ENCODE measurements at places on chromosomes 4 and X.

DNA sequence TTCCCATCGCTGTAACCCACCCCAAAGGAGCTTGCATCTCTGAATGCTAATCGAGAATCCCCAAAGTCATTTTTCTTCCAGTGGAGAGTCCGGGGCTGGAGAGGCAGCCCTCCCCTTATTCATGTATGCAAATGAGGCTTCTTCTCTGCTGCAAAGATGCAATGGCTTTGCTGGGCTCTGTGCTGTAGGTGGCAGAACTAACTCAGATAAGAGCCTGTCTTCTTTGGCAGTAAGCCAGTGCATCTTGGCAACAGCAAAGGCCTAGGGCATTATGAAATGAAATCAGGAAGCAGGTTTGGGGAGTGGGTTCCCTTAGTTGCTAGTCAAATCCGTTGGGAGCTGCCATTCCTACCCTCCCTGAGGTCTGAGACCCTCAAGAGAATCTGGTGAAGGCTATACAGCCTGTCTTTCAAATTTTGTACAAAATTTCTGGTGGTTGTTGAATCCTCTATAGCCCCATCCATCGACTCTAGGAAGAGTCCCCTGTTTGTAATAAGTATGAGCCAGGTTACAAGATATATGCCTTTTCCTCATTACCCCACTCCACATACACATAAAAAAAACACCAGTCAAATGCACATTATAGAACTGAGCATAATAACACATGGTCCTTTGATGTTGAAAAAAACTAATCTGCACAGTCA, 290.6 kb upstream of the TAPT1 start:
- no peak for DNase-seq

GRCh38 chr4:154004016-154004415, 215.1 kb upstream of the SFRP2 start:
- DNase-seq = no peak

DNA sequence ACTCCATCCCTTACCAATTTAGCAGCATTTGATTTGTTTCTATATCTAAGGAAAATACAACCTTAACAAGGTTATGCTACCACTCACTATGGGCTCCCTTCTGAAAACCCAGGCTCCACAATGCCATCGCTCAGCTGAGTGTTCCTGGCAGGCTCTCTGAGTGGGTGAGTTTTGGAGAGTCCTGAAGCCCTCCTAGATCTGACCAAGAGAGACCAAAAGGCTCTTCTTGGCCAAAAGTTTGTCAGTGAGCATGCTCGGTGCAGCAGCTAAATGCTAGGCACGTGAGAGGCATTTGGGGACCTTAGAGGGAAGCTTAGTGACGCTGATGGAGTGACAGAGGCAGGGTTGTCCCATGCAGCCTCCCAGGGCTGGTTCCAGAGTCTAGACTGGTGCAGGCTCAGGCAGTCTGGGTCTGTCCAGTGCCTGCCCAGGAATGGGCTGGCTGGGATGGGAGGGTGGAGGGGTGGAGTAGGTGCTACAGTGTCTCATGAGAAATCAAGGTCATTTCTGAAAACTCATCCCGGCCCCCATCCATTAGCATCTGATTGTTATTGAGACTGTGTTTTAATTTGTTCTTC, 346.8 kb downstream of the NR3C2 start:
- DNase-seq = no peak

DNA sequence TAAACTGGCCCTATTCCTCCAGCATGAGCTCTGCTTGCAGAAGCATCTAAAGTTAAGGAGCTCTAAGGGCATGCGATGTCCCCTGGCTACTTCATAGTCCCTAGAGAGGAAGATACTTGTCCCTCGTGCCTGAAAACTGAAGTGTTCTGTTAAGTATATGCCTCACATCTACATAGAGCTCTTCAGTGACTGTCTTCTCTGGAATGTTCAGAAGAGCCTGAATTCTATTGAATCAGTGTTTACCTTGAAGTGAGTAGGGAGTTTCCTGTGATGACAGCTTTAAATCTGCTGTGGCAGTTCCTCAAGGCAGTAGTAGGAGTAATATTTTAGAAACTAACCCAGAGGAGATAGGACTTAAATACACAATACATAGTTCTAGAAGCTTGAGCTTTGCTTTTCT, 111.2 kb downstream of the ZNF518B start:
- DNase-seq = no peak

- DNase-seq = no peak
These were observed 233.9 kb downstream of the CHIC2 start for GRCh38 chr4:53830511-53830910.

GRCh38 chr4:42643685-42644084, 13.2 kb downstream of the ATP8A1 start:
- DNase-seq = no peak

DNA sequence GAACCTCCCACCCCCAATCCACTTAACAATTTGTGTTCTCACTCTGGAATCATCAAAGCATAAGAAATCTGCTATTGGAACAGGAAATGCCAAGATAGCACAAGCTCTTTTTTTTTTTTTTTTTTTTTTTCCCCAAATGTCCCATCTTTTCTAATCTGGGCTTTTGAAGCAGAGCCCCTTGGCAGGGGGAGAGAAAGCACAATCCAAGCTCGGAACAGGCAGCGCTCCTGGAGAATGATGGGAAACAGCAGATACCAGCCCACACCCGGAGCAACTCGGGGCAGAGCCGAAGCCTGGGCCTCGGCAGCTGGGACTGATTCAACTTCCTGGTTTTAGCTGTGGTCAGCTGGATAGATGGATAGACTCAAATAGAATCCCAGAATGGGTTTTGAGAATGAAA, 235.1 kb downstream of the QDPR start:
- DNase-seq = no peak

DNA sequence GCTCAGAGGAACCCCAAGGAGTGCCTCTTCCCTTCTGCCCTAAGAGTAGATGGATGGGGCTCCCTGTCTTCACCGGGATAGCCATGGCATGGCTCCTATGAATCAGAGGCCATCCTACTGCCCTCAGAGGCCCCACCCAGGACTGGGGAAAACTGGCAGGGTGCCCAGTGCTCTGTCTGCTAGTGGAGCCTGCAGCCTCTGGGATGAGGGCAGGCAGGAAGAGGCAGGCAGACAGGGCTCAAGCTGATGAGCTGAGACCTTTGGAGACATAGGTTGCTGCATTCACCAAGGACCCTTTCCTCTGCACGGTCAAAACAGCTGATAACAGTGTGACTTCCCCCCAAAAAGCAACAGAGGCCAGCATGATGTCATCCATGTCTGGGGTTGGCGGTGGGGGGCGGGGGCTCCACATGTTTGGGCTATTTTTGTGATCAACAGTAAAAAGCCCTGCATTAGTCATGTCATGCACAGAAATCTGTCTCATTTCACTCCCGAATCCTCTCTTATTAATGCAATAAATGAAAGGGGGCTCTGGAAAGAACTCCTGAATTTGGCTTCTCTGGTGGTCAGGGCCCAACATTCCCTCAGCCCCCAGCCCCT, 207.6 kb upstream of the MAMLD1 start:
- no peak for DNase-seq

DNA sequence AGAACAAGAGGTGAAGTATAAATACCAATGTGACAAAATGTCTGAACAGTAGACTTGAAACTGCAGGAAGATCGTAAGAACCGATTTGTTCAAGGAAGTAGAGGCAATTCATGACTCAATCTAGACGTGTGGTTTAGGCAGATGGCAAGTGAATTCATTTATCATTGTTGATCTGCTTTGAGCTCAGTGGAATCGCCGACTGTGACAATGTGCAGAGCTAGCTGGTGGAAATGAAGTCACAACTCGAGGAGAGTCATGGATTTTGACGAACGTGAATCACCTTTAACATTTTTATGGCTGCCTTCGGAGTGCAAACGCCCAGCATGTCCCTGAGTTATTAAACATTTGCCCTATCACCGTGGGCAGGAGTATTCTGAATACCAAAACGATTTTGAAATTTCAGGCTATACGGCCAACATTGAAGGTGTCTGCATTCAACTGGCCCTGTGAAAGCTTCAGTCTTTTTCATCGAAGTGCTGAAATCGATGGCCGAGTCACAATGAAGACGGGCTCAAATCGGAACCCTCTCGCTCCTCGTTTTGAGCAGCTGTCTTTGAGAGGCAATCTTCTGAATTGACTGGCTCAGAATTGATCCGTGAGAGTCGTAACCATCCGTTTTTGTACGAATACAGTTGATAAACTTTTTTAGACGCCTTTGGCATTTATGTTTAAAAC, 689 bp upstream of the OGT start:
- DNase-seq = peak; percentile 86

DNA sequence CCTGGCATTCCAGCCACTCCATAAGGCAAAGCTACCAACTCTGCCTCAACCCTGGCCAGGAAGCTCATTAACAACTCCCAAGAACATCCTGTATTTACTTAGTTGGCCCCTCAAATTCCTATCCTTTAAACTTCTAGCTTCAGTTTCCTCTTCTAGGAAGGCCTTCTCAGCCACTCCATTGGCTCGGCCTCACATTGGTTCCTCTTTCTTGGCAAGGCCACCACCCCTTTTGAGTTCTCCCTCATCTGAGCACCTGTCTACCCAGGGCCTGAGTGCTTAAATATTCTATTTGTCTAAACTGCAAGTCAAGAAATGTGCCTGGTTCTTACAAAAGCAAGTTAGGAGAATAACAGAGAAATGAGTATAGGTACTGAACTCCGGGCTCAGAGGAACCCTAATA, 10.0 kb downstream of the SMC1A start:
- no peak for DNase-seq

DNA sequence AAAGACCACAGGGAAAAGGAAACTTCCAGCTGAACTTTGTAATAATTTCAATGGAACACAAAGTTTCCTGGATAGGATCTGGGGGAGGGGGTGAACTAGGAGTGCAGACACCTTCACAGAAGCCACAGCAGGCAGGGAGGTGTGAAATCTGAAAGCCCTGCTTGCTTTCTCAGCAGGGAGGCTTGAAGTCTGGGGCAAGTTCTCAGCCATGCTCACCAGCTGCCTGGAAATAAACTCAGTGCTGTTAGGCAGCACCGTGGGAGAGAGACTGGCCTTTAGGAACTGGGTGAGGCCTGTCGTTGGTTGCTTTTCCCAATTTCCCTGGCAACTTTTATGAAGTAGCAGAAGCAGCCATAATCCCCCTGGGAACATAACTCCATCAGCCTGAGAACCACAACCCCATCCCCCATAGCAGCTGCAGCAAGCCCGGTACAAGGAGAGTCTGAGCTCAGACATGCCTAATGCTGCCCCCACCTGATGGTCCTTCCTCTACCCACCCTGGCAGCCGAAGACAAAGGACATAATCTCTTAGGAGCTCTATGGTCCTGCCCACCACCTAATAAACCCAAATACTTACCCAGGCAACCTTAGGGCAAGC, 39.2 kb upstream of the NMU start:
- no peak for DNase-seq

- DNase-seq = no peak
These were observed 121.3 kb upstream of the WDR17 start for GRCh38 chr4:175944126-175944910.

GRCh38 chrX:155263854-155264628, at the start of gene RAB39B:
Gene RAB39B (minus strand): TSS chrX:155264491. CDS start chrX:155264288, 203 bp downstream.
- peak; percentile 79 for DNase-seq

GRCh38 chr4:113646442-113646822, 115.1 kb downstream of the CAMK2D start:
- no peak for DNase-seq

DNA sequence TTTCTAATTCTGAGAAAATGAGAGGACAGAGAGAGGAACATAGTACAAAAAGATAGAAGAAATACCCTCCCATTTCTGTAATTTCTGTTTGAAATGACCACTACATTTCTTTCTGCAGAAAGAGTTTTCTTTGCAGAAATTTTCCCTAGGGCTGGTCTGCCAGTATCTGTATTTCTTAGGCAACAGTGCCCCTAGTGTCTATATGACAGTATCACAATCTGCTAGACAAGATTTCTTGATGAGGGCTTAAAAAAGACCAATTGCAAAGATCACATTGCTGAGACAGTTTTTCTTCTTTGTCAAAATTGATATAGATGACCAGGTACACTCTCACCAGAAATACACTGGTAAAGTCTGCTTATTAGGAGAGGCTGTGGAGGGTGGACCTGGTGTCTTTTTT, 81.0 kb upstream of the ZDHHC15 start:
- DNase-seq = peak; percentile 41

GRCh38 chr4:133316909-133317308, 167.8 kb downstream of the PCDH10 start:
- DNase-seq = no peak

- no peak for DNase-seq
These were observed 76.3 kb upstream of the STOX2 start for GRCh38 chr4:183828839-183829238.

DNA sequence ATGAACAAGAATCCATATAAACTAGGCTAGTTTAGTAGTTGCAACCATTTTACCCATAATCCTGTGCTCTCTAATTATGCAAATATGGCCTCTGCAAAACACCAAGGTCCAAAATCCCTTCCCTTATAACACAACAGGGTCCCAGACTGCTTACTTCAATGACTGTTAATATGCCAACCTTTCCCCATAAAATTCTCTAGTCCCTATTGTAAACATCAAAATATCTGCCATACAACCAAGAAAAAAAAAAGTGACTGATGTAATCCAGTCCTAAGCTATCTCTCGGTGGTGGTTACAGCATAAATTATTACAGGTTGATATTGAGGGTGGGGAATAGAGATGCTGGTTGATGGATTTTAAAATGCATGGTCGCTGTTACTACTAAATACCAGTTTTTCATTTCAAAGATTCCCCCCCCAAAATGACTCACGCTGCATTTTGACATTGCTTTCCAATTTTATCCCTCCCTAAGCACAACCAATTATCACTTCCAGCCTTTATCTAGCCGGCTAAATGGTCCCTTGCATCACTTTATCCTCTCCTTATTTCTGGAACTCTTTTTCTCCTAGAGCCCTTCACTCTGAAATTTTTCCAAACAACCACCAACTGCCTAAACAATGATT, 44.8 kb downstream of the TSPAN5 start:
- DNase-seq = no peak

GRCh38 chrX:93422693-93423092, 250.7 kb downstream of the NAP1L3 start:
- DNase-seq = peak; percentile 46

DNA sequence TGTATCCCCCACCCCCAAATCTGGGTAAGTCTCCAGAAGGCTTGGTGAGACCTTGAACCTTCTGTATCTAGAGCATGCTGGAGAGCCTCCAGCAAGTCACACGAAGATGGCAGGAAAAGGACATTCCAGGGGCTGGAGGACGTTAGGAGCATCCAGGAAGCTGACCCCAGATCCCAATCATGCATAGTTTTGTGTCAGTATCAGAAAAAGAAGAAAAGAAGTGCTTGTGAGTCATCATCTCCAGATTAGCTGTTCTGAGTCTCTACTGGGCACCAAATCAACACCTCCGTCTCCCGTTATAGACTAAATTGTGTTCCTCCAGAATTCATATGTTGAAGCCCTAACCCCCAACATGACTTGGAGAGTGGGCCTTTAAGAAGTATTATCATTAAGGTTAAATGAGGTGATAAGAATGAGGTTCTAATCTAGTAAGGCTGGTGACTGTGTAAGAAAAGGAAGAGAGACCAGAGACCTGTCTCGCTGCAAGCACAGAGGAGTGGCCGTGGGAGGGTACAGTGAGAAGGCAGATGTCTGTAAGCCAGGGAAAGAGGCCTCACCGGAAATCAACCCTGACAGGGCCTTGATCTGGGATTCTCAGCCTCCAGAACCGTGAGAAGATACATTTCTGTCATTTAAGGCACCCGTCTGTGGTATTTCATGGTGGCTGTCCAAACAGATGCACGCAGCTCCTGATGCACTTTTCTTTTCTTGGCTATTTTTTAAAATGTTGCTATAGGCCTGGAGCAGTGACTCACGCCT, 38.1 kb upstream of the CLDN24 start:
- no peak for DNase-seq

GRCh38 chrX:119753639-119754257, 4.6 kb upstream of the SOWAHD start:
- DNase-seq = peak; percentile 79
